ENCODE measurements at places on chromosomes 5 and 9.

DNA sequence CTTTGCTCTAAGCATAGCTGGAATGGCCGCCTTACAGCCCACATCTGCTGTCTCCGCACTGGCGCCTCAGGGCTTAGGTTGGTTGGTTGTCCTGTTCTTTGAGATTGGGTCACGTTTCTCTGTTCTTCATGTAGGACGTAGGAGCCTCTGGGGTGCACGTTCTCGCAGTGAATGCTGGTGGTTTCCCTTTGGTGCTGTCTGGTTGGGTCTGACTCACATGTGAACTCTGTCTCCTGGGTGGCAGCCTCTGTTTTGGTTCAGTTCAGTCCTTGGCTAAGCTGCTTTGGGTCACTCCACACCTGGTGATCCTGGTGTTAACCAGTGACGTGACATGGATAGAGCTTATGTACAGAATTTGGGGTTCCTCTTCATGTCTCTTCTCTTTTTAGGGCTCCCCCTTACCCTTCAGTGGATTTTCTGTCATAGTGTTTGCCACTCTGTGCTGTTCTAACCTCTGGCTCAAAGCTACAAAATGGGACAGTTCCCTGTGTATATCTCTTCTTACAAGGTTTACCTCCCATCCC is 12.6 kb upstream of the LPCAT1 start:
- peak; percentile 69 for DNase-seq

DNA sequence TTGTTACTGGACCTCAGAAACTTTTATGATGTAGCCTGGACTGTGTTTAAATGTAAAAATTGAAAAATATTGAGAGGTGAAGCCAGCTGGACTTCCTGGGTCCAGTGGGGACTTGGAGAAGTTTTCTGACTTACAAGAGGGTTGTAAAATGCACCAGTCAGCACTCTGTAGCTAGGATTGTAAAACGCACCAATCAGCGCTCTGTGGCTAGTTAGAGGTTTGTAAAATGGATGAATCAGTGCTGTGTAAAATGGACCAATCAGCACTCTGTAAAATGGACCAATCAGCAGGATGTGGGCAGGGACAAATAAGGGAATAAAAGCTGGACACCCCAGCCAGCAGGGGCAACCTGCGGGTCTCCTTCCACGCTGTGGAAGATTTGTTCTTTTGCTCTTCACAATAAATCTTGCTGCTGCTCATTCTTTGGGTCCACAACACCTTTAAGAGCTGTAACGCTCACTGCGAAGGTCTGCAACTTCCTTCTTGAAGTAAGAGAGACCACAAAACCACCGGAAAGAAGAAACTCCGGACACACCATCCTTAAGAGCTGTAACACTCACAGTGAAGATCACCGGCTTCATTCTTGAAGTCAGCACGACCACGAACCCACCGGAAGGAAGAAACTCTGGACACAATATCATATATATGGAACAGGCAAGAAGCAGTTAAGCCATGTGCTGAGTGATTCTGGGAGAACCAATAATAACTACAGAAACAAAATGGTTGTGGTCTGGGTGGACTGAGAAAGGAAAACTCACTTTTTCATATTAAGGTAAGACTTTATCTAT is 201.3 kb downstream of the GABRG2 start:
- DNase-seq: no peak

GRCh38 chr9:87503927-87504326 is 6.3 kb downstream of the DAPK1 start:
- DNase-seq: no peak

DNA sequence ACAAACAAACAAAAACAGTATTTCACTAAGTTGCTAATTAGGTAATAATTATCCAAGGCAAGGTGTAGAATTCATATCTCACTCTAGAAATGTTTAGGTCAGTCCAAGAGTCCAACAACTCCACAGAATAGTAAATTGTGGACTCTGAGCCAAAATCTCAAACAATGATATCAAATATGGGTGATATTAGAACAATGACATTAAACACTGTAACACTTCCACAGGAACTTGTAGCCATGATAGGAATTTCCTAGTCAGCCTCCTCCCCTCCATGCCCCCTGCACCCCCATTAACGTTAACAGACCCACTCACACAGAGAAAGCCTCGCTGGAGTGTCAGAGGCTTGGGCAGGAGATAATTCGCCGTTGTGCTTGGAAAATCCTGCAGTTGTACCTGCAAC is 305.0 kb upstream of the PIK3R1 start:
- DNase-seq: no peak

DNA sequence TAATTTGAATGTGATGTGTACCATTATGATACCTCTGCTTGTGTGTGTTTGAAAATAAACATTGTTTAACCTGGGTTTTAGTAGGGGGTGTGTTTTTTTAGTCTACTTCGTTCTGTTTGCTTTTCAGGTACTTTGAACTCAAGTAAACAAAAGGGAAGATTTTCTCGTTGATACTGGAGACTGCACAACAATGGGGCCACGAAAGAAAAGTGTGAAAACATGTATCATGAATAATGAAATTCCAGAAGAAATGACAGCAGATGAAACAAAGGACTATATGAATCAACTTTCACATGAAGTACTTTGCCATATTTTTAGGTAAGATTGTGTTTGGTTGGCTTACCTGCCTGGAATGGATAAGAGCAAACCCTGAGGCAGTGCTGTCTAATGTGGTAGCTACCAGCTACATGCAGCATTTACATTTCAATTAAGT is 10.8 kb downstream of the FBXO38 start:
- DNase-seq: no peak

GRCh38 chr9:124124729-124125650 is 113.4 kb downstream of the LHX2 start:
- DNase-seq: no peak

- no peak for DNase-seq
Observed at GRCh38 chr9:15824310-15824709, 271.5 kb downstream of the CCDC171 start.

- DNase-seq: no peak
Observed at GRCh38 chr5:119070578-119070827, 384 bp upstream of the DMXL1 start.

- no peak for DNase-seq
Observed at GRCh38 chr5:169626779-169627178, 10.3 kb upstream of the DOCK2 start.

DNA sequence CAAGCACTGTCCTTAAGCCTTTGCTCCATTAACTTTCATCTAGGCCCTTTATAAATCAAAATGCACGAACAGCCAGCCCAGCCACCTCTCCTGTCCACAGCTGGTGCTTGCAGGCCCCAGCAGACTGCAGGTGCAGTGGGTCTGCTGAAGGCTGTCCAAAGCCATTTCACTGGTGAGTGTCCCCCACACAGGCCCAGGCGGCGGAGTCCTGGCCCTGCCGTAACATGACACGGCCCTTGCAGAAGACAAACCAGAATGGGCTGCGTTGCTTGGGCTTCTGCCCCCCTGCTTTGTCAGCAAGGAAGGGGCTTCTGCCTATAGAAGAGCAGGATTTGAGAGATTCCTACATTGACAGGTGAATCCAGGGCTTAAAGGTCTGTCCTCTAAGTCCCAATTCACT is 188.6 kb downstream of the NR3C1 start:
- no peak for DNase-seq

- no peak for DNase-seq
Observed at GRCh38 chr9:129368444-129368978, 190.4 kb upstream of the IER5L start.

DNA sequence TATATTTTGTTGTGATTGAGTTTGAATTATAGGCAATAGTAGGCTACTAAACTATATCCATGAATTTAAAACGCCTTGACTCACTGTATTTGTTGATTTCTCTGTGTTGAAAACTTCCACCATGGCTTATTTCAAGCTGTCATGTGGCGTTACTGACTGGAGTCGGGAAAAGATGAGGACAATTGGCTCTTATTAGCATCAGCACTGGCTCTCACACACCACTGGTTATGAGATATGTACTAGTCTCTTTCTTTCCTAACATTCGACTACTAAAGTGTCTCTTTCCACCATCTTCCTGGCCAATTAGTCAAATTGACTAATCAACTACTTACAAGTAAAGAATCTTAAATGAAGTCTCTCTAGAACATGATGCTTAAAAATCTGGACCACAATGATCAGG is 9.1 kb upstream of the DAB2 start:
- no peak for DNase-seq

DNA sequence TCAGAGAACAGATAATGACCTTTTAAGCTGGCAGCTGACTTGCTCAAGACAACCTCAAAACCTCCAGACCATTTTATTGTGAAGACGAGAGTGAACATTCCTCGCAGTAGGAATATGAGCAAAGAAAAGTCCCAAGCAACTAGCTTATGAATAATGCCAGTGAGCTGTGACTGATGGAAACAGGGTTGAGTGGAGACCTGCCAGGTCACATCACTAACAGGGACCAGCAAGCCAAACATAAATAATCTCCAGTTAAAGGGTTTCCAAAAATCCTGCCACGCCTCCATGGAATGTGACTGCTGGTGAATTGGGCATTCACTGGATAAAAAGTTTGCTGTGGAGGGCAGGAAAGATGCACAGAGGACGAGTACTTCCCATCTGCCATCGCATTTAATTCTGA is 185.4 kb downstream of the CRB2 start:
- DNase-seq: no peak

GRCh38 chr9:109806506-109807115 is 26.6 kb downstream of the PALM2AKAP2 start:
- DNase-seq: no peak

GRCh38 chr9:115815786-115816185 is 337.8 kb upstream of the PAPPA start:
- no peak for DNase-seq

- DNase-seq: peak; percentile 33
Observed at GRCh38 chr5:115551415-115551814, 6.8 kb upstream of the FEM1C start.

GRCh38 chr5:30874241-30875034 is 319.0 kb upstream of the CDH6 start:
- no peak for DNase-seq

GRCh38 chr5:60147791-60148190 is 254.3 kb upstream of the PDE4D start:
- no peak for DNase-seq

- DNase-seq: no peak
Observed at GRCh38 chr9:122930541-122931225, 629 bp downstream of the ZBTB26 start.

GRCh38 chr9:126221480-126221879 is 105.1 kb upstream of the MVB12B start:
- no peak for DNase-seq

- DNase-seq: no peak
Observed at GRCh38 chr5:149153751-149154610, 12.7 kb downstream of the ABLIM3 start.

DNA sequence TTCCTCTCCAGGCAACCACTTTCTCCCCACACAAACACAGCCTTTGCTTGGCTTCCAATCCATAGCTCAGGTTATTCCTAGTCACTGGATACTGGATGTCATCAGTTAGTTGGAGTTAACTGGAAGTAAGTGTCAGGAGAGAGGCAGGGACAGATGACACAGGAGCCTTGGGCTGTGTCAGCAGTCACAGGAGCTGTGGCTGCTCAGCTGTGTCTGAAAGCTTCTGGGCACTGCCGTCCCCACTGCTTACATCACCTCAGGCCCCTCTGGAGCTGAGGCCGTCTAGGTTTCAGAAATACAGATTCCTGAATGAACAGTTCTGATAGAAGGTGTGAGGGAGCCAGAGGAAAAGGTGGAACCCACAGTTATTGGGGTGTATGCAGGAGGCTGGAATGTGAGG is 17.3 kb upstream of the FAM240B start:
- DNase-seq: no peak

DNA sequence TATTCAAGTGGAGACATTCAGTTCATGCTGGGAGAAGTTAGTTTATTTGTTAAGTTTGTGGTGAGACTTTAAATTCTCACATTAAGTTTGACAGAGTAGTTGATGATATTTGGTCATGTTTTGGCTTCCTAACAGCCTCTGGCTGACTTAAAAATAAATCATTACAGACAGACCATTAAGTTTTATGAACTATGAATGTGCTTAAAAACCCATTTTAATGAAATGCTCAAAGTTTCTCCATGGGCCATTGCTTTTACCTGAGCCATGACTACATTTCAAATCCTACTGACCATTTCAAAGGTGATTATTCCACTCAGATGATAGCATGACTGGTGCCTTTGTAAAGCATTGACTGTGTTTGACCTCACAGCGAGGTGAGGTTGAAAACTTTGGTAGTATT is 192.7 kb downstream of the LRRC70 start:
- no peak for DNase-seq

GRCh38 chr5:9502050-9502834 is 43.6 kb downstream of the SEMA5A start:
- DNase-seq: no peak

DNA sequence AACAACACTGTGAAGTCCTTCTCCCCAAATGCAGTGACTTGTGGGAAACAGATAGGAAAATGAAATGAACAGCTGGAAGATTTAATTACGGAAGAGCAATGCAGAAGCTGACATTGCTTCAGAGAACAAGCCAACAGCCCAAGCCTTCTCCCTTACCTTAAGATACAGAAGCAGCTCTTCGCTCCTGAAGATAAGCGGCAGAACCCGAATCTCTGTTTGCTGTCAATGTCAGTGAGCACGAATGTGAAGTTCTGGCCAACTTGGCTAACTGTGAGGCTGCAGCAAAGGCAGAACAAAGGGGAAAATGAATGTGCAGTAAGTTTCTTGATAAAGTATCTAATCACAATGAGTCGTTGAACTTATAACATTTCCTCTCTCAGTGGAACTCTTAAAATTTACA is 172.4 kb downstream of the DENND1A start:
- DNase-seq: no peak

GRCh38 chr9:104784098-104784497 is 20.2 kb downstream of the NIPSNAP3B start:
- DNase-seq: no peak
